MCF 10A (cell line): ENCODE measurements at places on chromosomes 4 and X. TPM values are rescaled to one million over a fixed set of nuclear protein-coding genes. Genes with fewer than 3 reads are reported as not detected.

DNA sequence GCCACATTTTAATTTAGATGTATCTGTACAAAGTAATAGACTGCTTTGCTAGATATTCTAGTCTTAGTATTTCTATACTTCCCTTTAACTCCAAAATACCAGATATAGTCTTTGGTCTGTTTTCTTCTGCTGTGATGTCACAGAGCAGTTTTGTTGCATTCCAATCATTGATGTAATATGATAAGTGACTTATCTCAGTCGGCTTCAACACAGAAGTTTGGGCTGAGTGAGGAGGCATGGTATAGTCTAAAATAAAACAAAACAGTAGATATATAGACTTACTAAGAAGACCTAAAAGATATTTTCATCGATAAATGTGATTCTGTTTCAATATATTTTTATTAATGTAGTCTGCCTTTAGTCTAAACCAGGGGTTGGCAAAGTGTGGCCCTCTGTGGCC lies 169.9 kb downstream of the DCK start:
- H3K27ac ChIP-seq: no peak overlapping the region
- DNase-seq: no peak
- H3K36me3 ChIP-seq: no peaks in the 10 kb centered on the region

DNA sequence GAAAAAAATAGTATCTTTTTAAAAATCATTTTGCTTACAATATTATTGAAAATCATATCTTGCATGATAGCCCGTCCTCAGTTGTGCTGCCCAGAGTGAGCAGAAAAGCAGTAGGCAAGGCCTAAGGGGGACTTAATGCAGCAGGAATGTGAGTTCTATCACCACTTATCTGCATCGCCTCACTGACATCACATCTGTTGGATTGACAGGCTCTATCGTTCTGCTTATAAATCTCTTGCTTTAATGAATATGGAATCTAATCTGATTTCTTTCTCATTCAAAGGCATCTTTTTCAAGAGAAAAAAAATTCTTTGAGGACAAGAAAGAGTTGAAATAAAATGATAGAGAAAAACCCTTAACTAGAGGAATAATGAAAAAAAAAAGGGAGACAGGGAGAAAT lies 249.9 kb downstream of the PAPSS1 start:
- H3K36me3 ChIP-seq: no peaks in the 10 kb centered on the region
- no peak for DNase-seq
- no peaks in the 10 kb centered on the region for H3K27me3 ChIP-seq
- H3K4me3 ChIP-seq: no peak overlapping the region

- H3K27me3 ChIP-seq: peaks cover 73% of the 10 kb centered on the region
- no peaks in the 10 kb centered on the region for H3K36me3 ChIP-seq
- DNase-seq: no peak
- H3K4me1 ChIP-seq: no peaks in the 10 kb centered on the region
- no peak overlapping the region for H3K4me3 ChIP-seq
Measured at GRCh38 chrX:16903274-16904022, 33.3 kb upstream of the RBBP7 start.

DNA sequence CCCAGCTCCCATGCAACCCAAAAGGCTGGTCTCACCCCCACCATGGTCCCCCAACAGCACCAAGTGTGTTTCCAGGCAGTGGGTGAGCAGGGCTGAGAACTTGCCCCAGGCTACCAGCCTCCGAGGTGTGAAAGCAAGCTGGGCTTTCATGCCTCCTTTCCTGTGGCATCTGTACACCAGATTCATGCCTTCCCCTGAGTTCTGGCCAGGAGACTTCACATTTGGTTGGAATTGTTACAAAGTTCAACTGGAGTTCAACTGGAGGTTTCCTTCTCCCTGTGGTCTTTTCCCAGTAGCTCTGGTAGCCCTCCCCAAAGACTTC lies 77.6 kb upstream of the RAB40AL start:
- DNase-seq: no peak
- H3K27ac ChIP-seq: no peak overlapping the region
- H3K4me3 ChIP-seq: no peak overlapping the region
- H3K36me3 ChIP-seq: peaks cover 6% of the 10 kb centered on the region

DNA sequence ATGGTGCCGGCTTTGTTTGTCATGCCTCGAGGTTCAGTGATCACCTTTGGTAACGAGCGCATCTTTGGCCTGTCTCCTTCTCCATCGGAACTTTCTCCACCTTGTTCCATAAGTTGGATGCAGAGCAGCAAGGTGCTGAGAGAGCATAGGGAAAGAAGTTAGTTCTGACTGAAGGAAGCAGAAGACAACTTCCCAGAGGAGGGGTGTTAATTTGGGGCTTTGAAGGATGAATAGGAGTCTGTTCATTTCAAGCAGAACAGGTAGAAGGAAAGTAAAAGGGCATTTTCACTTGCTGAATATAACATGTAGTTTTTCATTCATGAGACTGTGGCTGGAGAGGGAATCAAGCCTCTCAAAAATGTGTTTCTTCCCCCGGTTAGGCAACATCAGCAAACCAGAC lies 232.0 kb upstream of the PSAPL1 start:
- H3K4me1 ChIP-seq: no peaks in the 10 kb centered on the region
- H3K36me3 ChIP-seq: no peaks in the 10 kb centered on the region
- no peak for DNase-seq
- no peak overlapping the region for H3K27ac ChIP-seq
- H3K27me3 ChIP-seq: peaks cover 33% of the 10 kb centered on the region

DNA sequence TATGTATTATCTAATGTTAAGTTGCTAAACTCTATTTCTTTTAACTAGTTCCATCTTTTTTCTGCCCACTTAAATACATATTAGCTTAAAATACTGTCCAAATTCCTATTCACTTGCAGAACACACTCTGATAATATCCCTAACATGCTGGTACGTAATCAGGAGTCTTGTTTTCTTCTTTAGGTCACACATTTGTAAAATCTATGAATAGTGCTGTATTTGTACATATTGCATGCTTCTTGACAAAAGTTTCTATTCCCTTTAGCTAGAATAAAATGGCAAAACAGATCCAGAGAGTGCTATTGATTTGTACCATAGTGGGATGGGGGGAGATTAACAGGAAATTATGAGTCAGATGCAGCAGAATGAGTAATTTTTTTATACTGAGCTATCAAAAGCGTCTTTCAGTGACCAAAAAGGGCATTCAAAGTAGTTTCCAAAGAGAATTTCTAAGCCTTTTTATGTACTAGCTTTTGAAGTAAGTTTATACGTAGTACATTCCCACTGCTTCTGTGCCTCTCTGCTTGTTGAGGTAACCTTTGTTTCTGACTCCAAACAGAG lies 126.5 kb downstream of the PTPN13 start:
- H3K27ac ChIP-seq: no peak overlapping the region
- H3K4me1 ChIP-seq: no peaks in the 10 kb centered on the region
- no peak for DNase-seq
- H3K36me3 ChIP-seq: peaks cover 21% of the 10 kb centered on the region
- H3K27me3 ChIP-seq: no peaks in the 10 kb centered on the region
- H3K4me3 ChIP-seq: no peak overlapping the region

- H3K4me3 ChIP-seq: no peak overlapping the region
- peaks cover 11% of the 10 kb centered on the region for H3K27me3 ChIP-seq
- no peaks in the 10 kb centered on the region for H3K36me3 ChIP-seq
- H3K4me1 ChIP-seq: no peaks in the 10 kb centered on the region
Measured at GRCh38 chr4:17535906-17536305, 20.9 kb downstream of the CLRN2 start.

GRCh38 chr4:108834835-108835384 lies 72.1 kb upstream of the ETNPPL start:
- no peak overlapping the region for H3K27ac ChIP-seq
- H3K4me1 ChIP-seq: peaks cover 15% of the 10 kb centered on the region
- no peaks in the 10 kb centered on the region for H3K36me3 ChIP-seq
- H3K4me3 ChIP-seq: no peak overlapping the region
- peak; percentile 67 for DNase-seq

DNA sequence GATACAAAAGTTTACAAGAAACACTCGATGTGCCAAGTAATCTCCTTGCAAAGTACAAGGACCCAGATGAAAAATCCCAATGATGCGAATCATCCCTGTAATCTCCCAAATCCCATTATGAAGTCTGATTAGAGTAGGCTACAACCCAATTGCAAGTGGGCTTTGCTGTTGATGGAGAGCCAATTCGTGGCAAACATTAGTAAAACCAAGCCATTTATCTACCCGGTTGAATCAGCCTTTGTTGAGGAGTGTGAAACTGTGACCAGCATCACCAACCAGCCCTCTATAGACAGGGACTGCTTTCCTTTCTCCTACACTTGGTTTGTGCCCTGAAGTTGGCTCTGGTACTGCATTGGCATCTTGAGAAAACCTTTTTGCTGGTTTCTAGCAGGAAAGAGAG lies 1.2 kb upstream of the PRPS2 start:
- peak overlapping the region; percentile 75 for H3K4me3 ChIP-seq
- H3K27ac ChIP-seq: no peak overlapping the region

- H3K4me3 ChIP-seq: no peak overlapping the region
- no peak for DNase-seq
- H3K27ac ChIP-seq: no peak overlapping the region
- H3K27me3 ChIP-seq: peaks cover 49% of the 10 kb centered on the region
- H3K36me3 ChIP-seq: no peaks in the 10 kb centered on the region
Measured at GRCh38 chr4:84502955-84503373, 3.9 kb upstream of the NKX6-1 start.

DNA sequence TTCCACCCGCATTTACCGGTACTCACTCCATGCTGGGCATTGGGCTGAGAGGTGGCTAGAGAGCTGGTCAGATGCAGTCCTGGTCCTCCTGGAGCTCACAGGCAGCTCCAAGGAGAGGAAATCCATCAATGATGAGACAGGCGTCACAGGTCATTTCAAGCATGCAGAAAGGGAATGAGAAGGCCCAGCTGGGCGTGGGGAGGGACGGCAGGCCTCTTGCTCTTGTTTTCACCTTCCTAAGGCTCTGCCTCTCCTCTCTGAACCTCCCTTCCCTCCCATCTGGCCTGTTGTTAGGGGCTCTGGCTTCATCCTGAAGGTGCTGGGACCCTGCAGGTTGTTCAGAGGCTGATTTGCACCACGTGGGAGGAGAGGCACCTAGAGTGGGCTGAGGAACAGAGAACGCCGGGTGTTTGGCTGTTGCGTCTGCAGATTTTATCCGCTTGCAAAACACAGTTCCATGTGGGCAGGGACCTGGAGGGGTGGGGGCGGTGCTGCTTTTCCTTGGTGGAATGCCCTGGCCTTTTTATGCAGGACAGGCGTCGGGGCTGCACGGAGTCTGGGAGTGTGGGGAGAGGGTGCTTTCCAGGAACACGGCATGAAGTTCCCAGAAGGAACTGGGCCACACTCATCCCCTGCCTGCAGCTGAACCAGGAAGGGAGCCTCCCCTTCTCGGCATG lies 81.5 kb upstream of the PSAPL1 start:
- H3K36me3 ChIP-seq: no peaks in the 10 kb centered on the region
- H3K4me3 ChIP-seq: no peak overlapping the region
- peaks cover 50% of the 10 kb centered on the region for H3K27me3 ChIP-seq

Gene SCML1
- total RNA-seq: 13.9 and 14.1 TPM in 2 replicates

Gene ADH7
- total RNA-seq: not detected in 2 replicates

Gene UGT2A1
- total RNA-seq: not detected in 2 replicates

Gene FGG
- total RNA-seq: 3.2 and 4.9 TPM in 2 replicates

Gene FAM47A
- not detected in 2 replicates for total RNA-seq
